ENCODE measurements at places on chromosomes 5 and 9.

GRCh38 chr5:150789943-150790611, 11.5 kb downstream of the SMIM3 start:
- DNase-seq = peak; percentile 53

DNA sequence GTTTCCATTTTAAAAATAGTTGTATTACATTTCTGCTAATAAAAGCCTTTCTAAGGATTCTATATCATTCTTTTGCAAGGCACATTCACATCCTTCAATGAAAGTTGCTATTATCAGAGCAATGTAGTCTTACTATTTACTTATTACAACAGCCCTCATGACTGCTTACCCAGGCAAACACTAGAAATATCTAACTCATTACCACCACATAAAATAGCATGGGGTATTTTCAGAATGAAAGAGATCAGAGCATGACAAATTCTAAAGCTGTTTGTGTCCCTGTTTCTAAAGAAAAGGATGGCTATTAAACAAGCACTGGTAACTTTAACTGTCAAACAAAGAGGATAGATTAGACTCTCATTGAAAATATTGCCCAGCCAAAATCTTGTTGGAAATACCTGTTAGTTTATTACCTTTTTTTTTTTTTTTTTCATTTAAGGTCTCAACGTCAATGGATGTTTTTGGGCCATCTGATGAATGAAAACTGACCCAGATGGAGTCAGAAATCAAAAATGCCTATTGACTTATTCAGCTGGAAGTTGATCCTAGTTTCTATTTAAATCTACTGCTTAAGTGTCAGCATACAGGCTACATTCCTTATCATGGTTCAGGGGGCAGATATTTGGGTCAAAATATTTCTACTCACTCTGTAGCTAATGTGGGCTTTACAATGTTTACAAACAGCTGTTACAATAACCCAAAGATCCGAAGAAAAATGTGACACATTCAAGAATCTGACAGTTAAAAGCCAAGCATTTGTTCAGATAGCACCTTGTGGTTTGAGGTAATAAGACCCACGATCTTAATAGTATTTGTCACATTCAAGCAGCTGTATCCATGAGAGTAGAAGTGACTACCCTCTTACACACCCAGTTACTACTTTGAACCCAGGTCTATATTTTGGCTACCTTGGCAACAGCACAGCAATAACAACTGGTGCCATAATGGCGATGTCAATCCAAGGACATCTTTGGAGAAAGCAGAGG, 554.8 kb upstream of the MEF2C start:
- no peak for DNase-seq

GRCh38 chr9:128442150-128442549, 13.7 kb upstream of the ODF2 start:
- no peak for DNase-seq

- DNase-seq = no peak
Measured at GRCh38 chr5:179325296-179326031, 19.8 kb downstream of the ADAMTS2 start.

DNA sequence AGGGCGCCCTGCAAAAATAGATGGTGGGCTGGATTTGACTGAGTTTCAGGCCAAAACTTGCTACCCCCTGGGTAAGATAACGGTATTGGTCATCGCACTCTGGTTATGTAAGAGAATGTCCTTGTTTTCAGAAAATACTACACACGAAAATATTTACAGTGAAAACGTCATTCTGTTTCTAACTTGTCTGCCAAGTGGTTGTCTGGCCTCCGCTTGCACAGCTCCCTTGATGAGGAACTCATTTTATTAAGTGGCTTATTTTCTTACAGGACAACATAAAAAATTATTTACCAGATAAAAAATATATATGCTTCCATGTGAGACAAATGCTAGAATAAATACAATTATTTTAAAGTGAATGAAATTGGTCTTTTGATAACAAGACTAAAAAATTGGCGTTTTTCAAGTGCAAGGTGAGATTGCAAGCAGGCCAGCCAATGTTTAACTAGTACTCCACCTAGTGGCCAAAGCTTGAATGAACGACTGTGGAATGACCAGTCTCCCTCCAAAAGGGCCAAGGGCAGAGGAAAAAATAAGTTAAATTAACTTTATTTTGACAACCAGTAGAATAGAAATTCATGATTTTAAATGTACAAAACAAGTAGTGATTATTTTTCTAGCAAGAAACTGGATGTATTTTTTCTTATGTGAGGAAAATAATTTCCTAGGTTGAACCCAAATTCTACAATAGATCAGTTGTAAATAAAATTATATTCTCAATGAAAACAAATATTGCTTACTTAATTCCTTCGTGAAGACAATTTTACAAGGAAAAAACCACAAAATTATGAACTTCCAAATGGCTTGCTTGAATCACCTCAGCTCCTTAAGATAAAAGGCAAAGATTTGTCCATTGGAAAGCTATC, 93.2 kb downstream of the ZFAND5 start:
- peak; percentile 22 for DNase-seq

DNA sequence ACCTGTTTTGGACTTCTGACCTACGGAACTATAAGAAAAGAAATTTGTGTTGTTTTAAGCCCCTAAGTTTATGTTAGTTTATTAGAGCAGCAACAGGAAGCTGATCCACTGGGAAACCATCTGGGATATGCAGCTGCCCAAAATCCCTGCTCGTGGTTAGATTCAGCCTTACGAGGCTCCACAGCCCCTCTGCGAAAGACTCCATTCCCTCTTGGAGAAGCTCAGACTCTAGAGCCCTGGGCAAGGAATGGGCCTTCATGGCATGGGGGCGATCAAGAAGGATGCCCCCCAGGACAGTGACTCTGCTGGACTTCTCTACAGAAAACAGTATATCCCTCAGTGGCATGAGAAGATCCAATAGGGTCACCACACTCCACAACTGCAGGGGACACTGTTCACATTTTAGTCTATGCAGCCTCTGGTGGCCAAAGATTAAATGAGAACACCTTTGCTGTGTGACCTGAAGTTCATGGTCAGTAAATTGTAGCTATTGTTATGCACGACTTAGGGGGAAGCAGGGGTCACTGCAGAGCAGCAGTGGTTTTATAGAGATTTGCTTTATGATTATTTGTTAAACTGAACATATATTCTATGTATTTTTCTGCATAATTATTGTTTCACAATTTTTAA, 21.1 kb downstream of the IRF1 start:
- DNase-seq = no peak

- DNase-seq = no peak
Measured at GRCh38 chr9:70994582-70994981, 126.8 kb downstream of the TRPM3 start.

- DNase-seq = peak; percentile 27
Measured at GRCh38 chr9:133460405-133461175, 812 bp downstream of the CACFD1 start.

DNA sequence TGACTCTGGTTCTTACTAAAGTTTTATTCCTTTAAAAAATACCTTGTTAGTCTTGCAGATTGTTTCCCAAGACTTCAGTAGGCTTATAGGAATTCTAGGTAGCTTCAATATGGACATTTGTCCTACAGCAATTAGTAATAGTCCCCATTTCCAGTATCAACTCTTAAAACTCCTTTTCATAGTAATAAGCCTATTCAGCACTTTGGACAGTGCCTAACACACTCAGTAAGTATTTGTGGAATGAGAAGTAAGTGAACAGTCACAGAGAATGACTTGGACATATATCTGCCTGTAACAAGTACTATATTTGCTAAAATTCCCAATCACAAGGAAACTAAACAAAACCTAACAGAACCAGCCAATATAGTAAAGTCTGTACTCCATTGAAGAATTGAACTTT, 1291.8 kb upstream of the DMAC1 start:
- DNase-seq = no peak

DNA sequence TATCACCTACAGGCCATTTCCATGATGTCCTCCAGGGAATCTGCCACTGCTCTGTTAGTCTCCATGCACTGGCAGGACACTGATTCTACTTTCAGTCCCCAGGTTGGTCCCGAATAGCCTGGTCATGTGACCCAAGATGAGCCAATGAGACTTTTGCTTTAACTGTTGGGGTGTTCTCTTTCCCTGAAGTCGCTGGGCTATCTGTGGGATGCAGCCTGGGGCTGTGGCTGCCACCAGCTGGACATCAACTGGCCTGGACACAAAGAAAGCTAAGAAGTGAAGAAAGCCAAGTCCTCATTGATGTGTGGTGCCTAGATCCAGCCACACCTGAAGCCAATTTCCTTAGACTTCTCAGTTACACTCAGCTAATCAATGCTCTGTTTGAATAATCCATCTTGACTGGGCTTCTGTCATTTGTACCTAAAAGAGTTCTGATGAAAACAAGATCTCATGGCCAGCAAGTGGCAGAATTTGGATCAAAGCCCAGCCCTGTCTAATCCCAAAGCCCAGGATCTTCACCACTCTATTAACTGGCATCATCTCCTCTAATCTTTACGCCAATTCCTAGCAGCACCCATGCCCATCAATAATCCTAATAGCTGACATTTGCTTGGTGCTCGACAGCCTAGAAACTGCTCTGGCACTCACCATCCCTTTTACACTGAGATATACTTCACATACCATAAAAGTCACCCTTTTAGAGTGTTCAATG, 37.0 kb downstream of the SH3PXD2B start:
- DNase-seq = no peak

GRCh38 chr9:3977614-3978112, 322.2 kb downstream of the GLIS3 start:
- DNase-seq = no peak

- no peak for DNase-seq
Measured at GRCh38 chr9:124239249-124240073, 18.3 kb upstream of the NEK6 start.

DNA sequence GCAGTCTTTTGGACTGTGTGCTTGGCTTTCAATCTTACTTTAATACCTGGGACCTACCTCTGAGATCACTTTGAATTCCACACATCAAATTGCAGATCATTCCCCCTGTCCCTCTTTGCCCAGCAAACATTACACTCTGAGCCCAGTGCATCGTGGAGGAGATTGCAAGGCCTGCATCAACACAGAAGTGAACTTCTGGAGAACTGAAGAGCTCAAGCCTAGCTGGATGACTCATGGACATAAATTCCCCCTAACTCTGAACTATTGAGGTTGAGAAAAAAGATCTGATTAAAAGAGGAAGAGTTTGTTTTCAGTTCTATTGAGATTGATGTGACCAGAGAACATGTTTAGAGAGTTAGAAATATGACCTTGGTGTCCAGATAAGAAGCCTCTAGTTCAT, 316.0 kb upstream of the DMAC1 start:
- DNase-seq = no peak

DNA sequence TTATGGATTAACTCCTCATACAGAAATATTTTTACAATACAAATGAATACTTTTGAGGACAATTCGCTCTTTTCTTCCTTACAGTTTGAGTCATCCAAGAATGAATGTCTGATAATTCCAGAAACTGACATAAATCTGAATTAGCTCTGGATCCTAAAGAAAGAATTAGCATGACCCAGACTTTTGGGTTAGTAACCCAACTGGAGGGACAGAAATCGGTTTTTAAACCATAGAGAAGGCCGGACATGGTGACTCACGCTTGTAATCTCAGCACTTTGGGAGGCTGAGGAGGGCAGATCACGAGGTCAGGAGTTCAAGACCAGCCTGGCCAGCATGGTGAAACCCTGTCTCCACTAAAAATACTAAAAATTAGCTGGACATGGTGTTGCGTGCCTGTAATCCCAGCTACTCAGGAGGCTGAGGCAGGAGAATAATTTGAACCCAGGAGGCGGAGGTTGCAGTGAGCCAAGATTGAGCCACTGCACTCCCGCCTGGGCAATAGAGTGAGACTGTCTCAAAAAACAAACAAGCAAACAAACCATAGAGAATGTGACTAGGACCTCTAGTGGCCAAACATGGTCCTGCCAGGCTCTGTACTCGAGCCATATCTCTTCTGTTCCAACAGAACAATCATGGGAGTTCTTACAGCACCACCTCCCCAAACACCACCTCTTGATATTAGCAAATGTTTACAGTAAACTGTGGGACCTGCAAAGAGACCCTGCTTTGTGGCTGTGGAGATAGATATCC, 44.8 kb downstream of the LURAP1L start:
- no peak for DNase-seq

DNA sequence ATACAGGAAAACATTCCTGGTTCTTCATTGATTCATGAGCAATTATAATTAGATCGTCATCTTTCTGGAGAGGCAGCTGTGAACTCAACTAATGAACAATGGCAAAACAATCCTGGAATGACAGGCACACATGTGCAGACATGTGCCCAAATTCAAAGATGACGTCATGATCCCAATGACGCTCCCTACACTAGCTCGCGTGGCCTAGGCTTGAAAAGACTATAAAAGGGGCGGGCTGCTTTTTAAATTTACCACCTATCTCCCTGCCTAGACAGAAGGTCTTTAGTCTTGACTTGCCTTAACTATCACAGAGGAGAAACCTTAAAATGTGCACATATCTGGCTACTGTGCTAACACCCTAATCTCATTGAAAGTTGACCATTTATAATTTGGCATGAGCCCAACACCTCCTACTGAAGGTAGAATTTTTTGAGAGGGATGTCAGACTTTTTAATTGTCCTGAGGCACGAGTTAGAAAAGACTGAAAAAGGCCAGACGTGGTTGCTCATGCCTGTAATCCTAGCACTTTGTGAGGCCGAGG, 88.2 kb downstream of the PRRT1B start:
- no peak for DNase-seq

- no peak for DNase-seq
Measured at GRCh38 chr5:15495026-15495425, 5.0 kb upstream of the FBXL7 start.

DNA sequence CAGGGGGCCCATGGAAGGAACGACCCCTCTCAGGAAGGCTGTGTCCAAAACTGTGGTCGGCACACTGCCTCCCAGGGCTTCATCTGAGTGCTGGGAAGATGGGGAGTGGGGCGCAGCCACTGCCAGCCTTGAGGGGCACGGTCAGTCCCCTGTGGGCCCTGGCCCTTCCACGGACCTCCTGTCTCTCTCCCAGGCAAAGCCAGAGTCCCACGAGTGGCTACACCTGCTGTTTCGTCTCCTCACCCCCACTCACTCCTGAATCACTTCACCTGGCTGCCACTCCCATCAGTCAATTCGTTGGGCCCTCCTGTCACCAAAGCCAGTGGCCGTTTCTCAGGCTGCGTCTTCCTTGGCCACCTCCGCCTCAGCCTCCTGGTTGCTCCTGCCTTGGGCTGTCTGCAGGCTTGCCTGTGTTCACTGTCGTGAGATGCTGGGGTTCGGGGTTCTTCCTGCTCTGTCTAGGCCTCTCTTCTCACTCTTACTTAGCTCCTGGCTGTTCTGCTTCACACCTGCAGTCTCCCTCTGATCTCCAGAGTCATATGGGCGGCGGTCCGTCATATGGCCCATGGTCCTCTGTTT, 58.8 kb upstream of the RNF130 start:
- no peak for DNase-seq

- DNase-seq = no peak
Measured at GRCh38 chr9:131476777-131477345, 25.9 kb upstream of the POMT1 start.

- DNase-seq = no peak
Measured at GRCh38 chr9:130364619-130365322, 80.0 kb upstream of the ASS1 start.

- no peak for DNase-seq
Measured at GRCh38 chr5:6810641-6811405, 97.6 kb downstream of the TENT4A start.

DNA sequence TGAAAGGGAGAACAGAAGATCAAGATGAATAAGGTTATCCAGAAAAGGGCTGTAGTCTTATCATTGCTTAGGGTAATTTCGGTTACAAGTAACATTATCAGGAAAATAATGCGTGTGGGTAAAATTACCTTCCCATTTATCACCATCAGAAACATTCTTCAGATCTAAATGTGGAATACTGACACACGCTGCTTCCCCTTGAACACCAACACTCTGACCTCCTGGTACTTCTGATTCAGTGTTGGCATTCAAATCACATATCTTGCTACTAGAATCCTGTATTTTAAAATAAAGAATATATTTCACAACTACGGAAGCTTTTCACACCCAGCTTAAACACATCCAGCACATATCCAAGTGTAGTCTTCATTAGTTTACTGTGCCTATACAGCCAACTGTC, 70.2 kb downstream of the PKD2L2 start:
- DNase-seq = no peak
